ENCODE measurements at places on chromosomes 11 and 22. TPM values are rescaled to one million over a fixed set of nuclear protein-coding genes. Genes with fewer than 3 reads are reported as not detected.

MIOX gene
- total RNA-seq = not detected

PHF21B gene
- total RNA-seq = 10.8 TPM

RNF169 gene
- 21.9 TPM for total RNA-seq

ROBO4 gene
- total RNA-seq = 0.75 TPM

TPH1 gene
- total RNA-seq = 0.15 TPM

MPEG1 gene
- 0.11 TPM for total RNA-seq

DSCAML1 gene
- 0.05 TPM for total RNA-seq

ARSA gene
- total RNA-seq = 24.9 TPM

C11orf24 gene
- 19.7 TPM for total RNA-seq

ADSL gene
- 56.9 TPM for total RNA-seq

WT1 gene
- 0.38 TPM for total RNA-seq

PNPLA5 gene
- not detected for total RNA-seq
